Breast epithelium (tissue), 4 donors: ENCODE measurements at places on chromosomes 5 and 9. TPM values are rescaled to one million over a fixed set of nuclear protein-coding genes. Genes with fewer than 3 reads are reported as not detected.
A peak's percentile ranks its signal among the peaks of the same experiment; 100 is the strongest.

- no peak for DNase-seq
Observed at GRCh38 chr5:168578006-168578405, 1.2 kb downstream of the PANK3 start.

The SLC36A3 gene
- not detected for total RNA-seq

- no peak for DNase-seq
Observed at GRCh38 chr9:34332076-34332964, 3.0 kb downstream of the NUDT2 start.

- no peak for DNase-seq
Observed at GRCh38 chr9:22374051-22374450, 72.6 kb upstream of the DMRTA1 start.

DNA sequence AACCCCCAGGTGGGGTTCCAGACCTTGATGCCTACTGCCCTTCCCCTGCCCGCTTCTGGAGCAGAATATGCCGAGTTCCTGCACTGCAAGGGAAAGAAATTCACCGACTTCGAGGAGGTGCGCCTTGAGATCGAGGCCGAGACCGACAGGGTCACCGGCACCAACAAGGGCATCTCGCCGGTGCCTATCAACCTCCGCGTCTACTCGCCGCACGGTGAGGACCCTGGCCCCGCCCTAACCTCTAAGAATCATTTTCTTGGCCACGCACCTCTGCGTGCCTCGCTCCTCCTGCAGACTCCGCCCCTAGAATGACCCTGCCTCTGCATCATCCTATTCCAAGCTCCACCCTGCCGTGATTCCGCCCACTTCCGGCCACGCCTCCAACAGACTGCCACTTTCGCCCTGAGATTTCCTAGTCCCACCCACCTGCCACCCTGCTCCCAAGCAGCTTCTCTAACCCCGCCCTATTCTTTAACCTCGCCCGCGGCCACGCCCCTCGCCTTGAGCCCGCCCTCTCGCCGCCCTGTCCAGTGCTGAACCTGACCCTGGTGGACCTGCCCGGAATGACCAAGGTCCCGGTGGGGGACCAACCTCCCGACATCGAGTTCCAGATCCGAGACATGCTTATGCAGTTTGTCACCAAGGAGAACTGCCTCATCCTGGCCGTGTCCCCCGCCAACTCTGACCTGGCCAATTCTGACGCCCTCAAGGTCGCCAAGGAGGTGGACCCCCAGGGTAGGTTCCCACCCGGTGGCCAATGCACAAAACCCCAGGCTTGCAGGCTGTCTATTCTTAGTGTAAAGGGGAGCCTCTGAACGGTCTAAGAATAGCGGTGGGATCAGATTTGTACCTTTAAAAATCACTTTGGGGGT lies 15.6 kb downstream of the DNM1 start:
- peak; percentile 95 for DNase-seq

DNA sequence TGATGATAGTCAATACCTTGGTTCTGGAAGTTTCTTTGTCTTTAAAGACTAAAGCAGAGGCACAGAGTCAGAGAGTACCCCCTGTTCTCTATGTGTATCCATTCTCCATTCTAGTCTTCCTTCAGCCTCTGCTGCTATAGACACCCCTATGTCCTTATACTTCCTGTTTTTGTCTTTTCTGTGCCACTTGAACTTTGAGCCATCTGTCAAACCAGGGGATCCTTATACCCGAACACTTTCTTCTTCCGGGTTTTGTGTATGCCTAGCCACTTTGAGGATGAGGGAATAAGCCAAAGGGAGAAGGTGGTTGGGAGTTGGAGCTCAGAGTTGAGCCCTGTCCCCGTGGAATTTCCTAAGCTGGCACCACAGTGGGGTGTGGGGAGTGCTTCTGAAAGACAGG lies 61.1 kb upstream of the IL6ST start:
- no peak for DNase-seq

DNA sequence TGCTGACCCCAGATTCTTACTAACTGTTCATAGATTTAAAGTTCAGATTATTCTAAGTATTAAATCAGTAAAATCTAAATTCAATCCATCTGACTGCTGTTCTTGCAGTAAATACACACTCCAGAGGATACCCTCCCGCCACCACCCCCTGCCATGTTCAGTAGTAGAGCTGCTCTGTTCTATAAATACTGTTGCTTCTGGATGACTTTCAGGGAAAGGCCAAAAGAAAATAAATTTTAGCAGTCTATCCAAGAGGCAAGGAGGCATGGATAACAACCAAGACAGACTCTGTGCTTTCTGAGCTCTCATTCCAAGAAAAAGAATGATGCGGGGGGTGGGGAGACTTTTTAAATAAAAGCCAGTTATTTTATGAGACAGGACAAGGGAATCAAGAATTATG lies 115.1 kb downstream of the ADAMTS6 start:
- DNase-seq: no peak

- DNase-seq: no peak
Observed at GRCh38 chr5:93161661-93162654, 419.1 kb downstream of the NR2F1-AS1 start.

GRCh38 chr5:66553916-66554575 lies 42.1 kb upstream of the MAST4 start:
- DNase-seq: no peak

The TEX48 gene
- not detected for total RNA-seq

DNA sequence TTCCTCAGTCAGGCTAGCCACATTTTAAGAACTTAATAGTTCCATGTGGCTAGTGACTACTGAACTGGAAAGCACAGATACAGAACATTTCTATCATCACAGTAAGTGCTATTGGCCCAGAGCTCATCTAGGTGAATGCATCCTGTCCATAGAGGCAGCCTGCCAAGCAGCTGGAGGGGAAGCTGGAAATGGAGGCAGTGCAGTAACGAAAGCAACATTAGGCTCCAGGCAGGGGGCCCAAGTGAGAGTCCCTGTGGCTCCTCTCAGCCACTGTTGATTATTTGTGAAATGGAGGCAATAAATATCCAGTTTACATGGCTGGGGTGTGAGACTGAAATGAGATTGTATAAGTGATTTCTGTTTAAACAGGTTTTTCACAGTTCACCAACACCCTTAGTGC lies 227.2 kb upstream of the KLF9 start:
- DNase-seq: no peak

The COL23A1 gene
- total RNA-seq: 3.3 TPM

- no peak for DNase-seq
Observed at GRCh38 chr5:57324861-57325260, 151.0 kb downstream of the GPBP1 start.

The ARHGEF37 gene
- 54.4 TPM for total RNA-seq

- DNase-seq: no peak
Observed at GRCh38 chr5:149323210-149323609, 22.1 kb upstream of the GRPEL2 start.

- DNase-seq: no peak
Observed at GRCh38 chr9:126860757-126861466, 473 bp downstream of the ZBTB34 start.

GRCh38 chr9:72586388-72587130 lies 65.2 kb downstream of the TMC1 start:
- no peak for DNase-seq
